ENCODE measurements at places on chromosomes 1 and 21.

GRCh38 chr1:95475686-95476457 is 241.9 kb downstream of the RWDD3 start:
- ATAC-seq = no peak

DNA sequence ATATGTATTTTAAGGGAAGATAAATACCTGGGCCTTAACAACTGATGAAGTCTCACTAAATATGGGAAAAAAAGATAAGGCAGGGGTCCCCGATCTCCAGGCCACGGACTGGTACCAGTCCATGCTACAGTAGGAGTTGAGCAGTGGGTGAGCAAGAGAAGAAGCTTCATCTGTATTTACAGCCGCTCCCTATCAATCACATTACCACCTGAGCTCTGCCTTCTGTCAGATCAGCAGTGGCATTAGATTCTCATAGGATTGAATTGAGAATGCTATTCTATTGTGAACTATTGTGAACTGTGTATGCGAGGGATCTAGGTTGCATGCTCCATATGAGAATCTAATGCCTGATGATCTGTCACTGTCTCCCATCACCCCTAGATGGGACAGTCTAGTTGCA is 43.0 kb upstream of the PAXBP1 start:
- ATAC-seq = no peak

- ATAC-seq = no peak
These were observed 53.3 kb downstream of the B3GALNT2 start for GRCh38 chr1:235450886-235451483.

DNA sequence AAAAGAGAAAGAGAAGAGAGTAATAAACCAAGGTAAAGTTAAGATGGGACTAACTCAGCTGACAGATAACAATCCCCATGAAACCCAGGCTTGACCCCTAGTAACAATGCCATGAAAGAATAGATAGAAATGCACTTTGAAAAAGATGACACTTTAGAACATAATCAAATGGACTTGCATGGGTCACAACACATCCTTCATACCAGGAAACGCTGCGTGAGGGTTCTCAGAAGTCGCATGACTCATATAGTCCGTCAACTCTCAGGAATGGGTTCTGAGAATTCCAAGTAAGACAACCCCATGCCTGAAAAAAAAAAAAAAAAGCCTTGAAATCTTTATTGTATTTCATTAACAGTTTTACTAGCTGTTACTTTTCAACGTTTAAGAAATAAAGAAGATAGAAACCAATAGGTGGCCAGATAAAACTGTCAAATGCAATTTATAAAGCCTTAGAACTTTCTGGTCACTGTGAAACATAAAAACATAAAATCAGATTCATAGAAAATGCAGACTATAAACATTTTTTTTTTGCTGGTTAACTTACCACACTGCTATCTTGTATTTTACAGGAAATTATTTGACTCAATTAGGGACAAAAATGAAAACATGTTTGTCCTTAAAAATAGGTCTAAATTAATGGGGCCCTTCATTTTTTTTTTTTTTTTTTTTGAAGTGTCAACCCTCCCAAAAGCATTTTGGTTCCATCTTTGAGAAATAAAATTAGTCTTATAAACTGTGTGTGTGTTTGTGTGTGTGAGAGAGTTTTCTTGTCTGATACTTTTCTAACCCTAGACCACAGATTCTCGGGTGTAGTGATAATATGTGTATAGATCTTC is 202.1 kb downstream of the NCAM2 start:
- peak; percentile 88 for ATAC-seq

GRCh38 chr21:45742247-45742646 is 98.7 kb downstream of the PCBP3 start:
- ATAC-seq = no peak

DNA sequence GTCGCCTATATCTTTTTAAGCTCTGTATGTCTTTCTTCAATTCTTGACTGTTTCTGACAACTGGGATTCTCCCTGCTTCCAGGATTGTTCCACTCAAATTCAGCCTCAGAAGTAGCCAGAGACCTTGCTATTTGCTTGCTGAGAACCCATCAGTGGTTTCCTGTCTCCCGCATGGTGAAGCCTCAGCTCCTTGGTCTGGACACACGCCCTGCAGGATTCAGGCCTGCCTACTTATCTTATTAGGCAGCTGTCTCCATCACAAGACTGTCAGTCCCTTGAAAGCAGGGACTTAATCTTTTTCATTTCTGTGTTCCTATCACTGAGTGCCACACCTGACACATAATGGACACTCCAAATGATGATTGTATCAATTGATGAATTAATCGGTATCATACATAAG is 175.3 kb downstream of the PLPP3 start:
- ATAC-seq = no peak

DNA sequence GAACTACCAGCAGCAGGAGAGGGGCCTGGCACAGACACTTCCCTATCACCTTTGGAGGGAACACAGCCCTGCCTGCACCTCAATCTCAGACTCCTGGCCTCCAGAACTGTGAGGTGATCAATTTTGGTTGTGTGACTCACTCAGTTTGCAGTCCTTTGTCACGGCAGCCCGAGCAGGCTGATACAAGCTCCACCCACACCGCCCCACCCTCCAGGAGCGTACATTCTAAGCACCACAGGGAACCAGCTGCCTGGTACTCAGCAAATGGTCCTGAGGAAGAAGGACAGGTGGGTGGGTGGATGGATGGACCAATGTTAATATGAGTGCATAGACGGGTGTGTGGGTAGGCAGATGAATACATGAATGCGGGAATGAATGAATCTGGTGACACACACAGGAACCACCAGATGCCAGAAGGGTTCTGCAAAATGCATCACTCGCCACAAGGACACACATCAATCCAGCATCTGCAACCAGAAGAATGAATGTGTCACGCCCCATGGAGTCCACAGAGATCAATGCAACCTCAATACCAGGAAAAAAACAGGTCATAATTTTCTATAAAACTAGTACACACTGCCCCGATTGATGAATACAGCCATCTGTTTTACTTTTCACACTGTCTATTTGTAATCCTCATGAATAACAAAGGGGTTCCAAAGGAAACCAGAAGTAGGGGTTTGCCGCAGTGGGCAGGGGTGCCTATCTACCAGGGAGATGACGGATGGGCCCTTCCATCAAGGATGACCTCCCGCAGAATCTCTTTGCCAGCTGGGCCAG is 284.5 kb downstream of the NPHP4 start:
- no peak for ATAC-seq

GRCh38 chr1:229229137-229229720 is 41.7 kb upstream of the RAB4A start:
- peak; percentile 58 for ATAC-seq

- no peak for ATAC-seq
These were observed 41.1 kb upstream of the CTPS1 start for GRCh38 chr1:40938393-40938792.

GRCh38 chr1:166888373-166889111 is 12.5 kb upstream of the TADA1 start:
- ATAC-seq = no peak

- no peak for ATAC-seq
These were observed 110.8 kb downstream of the CDC7 start for GRCh38 chr1:91611483-91611917.

DNA sequence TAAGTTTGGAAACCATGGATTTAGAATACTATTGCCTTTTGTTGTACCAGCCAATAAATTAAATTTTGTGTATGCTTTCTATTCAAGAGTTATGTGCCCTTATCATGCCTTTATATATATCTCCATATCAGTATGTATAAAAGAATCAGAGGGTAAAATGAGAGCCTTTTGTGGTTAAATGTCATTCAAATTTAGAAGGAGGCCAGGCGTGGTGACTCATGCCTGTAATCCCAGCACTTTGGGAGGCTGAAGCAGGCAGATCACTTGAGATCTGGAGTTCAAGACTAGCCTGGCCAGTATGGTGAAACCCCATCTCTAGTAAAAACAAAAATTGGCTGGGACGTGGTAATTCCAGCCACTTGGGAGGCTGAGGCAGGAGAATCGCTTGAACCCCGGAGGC is 88.9 kb downstream of the XPR1 start:
- ATAC-seq = no peak

DNA sequence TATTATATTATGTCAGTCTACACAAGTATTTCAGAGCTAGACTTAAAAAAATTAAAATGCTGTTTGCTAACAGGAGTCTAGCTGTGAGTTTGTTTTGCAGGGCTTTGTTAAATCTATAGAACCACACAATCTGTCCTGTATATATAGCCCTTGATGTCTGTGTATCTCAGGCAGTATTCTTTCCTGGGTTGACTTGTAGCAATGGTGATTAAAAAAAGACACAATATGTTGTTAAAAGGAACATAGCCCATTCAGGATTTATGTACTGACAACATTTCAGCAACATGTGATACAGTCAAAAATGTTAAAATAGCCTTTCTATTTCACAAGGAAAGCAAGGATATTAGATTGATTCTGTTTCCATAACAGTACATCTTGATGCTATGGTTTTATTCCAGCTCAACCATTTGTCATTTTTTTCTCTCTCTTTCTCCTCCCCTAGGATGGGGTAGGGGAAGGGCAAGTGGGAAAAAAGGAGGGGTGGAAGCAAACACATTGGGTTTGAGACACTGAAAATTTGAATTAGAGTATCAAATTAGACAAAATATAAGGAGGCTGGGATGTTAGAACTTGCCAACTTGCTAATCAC is 139.2 kb downstream of the DSCAM start:
- no peak for ATAC-seq

GRCh38 chr21:36743446-36743845 is 44.5 kb downstream of the SIM2 start:
- no peak for ATAC-seq

DNA sequence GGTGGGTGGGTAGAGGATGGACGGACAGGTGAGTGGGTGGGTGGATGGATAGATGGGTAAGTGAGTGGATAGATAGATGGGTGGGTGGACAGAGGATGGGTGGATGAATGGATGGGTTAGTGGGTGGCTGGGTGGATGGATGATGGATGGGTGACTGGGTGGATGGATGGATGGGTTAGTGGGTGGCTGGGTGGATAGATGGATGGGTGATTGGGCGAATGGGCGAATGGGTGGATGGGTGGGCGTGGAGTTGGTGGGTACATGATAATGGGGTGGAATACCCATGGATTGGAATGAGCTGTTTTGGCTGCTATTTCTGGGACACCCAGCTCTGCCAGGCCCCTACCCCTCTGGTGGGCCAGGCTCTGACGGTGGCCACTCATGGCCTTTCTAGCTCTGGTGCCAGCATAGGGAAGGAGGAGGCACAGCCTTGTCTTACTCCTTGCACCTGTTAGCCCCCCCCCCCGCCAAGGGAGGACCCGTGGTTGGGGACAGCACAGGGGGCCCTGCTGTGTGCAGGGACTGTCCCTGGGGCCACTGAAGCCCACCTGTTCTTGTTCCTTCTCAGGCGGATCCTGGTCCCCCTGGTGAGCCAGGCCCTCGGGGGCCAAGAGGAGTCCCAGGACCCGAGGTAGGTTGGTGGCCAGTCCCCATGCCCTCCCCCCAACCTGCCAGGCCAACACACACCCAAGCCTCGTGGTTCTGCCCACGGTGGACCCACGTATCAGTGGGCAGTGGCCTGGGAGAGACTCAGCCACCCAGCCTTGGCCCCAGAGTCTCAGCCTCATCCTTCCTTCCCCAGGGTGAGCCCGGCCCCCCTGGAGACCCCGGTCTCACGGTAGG is 26.4 kb downstream of the COL6A2 start:
- no peak for ATAC-seq

GRCh38 chr1:155729031-155729898 is 40.4 kb downstream of the DAP3 start:
- peak; percentile 71 for ATAC-seq

DNA sequence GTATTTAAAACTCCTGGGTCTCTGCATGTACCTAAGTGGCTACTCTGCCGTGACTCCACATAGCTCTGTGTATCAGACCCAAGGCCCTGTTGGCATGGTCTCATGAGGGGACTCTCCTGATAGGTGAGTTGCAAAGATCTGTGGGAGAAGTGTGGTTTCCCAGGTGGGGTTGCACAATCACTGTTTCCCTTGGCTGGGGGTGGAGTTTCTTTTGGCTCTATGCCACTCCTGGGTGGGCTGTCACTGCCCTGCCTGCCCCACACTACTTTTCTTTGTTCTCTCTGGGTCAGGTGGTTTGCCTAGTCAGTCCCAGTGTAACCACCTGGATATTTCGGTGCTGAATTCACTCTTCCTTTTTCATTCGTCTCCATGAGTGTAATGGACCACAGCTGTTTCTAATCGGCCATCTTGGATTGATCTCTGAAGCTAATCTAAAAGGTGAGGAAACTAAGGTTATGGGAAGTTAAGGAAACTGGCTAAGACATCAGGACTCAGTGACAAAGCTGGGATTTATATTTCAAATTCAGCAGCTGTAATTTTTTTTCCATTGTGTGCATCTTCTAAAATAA is 97.1 kb upstream of the CACYBP start:
- ATAC-seq = no peak

DNA sequence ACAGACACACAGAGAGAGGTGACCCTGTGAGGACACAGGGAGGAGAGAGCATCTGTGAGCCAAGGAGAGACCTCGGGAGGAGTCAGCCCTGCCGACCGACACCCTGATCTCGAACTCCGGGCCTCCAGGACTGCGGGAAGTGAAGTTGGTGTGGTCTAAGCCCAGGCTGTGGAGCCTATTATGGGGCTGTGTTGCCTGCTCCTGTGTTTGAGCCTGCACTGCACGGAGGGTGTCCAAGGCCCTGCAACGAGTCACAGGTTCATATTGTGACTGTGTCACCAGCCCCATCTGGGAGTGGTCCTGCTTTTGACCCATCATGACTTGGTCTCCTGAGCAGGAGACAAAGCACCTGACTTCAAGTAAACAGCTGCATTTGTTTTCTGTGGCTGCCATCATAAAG is 186.0 kb upstream of the AJAP1 start:
- ATAC-seq = no peak

- ATAC-seq = no peak
These were observed 2.2 kb downstream of the MAP7D1 start for GRCh38 chr1:36157973-36158826.

GRCh38 chr1:106995970-106996369 is 60.5 kb upstream of the PRMT6 start:
- ATAC-seq = no peak

- ATAC-seq = no peak
These were observed 59.9 kb upstream of the JAK1 start for GRCh38 chr1:65026235-65026634.

GRCh38 chr1:193909406-193910082 is 723.1 kb upstream of the B3GALT2 start:
- ATAC-seq = no peak

DNA sequence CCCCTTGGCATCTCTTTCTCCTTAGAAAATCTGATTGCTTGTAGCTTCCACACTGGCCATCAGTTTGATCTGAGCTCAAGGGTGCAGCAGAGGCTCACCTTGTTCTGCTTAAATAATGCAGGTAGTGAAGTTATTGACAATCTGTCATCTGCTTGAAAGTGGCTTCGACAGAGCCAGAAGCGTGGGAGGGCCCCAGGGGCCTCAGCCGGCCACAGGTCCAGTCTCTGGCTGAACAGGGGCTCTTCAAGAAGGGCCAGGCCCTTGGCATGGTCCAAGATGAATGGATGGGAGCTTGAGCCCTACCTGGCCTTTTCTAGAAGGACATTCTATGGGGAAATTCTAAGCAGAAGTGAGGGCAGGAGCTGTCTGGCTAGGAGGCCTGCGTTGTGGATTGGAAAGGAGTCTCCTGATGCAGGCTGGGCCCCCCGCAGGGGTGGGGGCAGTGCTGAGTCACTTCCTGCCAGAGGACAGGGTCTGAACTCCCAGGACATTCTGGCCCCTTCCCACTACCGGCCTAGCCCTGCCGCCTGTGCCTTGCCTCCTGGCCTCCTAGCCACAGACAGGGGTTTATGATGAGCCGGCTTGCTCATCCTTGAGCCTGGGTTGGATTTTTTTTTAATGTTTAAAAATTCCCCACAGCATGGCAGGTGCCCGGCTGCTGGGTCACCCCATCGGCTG is 162.3 kb upstream of the VAMP3 start:
- no peak for ATAC-seq

Measured in gastroesophageal sphincter (tissue), 4 donors.